Activated T-helper 17 cell treated with anti-CD3 and anti-CD28 coated beads, Interleukin-2, amount 50 U/mL, for 72 hours (primary cell): ENCODE measurements at places on chromosomes 1 and 21.

GRCh38 chr1:67840449-67840848, 7.2 kb upstream of the GNG12 start:
- ATAC-seq = no peak

DNA sequence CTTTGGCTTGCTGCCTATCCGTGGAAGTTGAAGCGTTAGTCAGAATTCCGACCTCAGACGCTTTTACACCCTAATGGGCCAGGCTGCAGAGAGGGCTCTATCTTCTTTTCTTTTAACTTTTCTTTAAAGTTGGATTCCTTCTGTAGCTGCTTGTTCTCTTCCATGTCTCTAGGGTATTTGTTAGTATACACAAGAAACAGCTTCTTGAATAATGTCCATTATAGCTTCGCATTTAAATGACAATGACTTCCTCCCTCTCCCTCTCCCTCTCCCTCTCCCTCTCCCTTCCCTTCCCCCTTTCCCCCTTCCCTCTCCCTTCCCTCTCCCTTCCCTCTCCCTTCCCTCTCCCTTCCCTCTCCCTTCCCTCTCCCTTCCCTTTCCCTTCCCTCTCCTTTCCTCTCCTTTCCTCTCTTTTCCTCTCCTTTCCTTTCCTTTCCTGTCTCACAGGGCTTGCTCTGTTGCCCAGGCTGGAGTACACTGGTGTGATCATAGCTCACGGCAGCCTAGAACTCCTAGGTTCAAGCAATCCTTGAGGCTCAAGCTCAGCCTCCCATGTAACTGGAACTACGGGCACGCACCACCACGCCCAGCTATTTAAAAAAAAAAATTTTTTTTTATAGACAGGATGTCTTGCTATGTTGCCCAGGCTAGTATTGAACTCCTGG, 33.0 kb downstream of the RIPPLY3 start:
- ATAC-seq = no peak

DNA sequence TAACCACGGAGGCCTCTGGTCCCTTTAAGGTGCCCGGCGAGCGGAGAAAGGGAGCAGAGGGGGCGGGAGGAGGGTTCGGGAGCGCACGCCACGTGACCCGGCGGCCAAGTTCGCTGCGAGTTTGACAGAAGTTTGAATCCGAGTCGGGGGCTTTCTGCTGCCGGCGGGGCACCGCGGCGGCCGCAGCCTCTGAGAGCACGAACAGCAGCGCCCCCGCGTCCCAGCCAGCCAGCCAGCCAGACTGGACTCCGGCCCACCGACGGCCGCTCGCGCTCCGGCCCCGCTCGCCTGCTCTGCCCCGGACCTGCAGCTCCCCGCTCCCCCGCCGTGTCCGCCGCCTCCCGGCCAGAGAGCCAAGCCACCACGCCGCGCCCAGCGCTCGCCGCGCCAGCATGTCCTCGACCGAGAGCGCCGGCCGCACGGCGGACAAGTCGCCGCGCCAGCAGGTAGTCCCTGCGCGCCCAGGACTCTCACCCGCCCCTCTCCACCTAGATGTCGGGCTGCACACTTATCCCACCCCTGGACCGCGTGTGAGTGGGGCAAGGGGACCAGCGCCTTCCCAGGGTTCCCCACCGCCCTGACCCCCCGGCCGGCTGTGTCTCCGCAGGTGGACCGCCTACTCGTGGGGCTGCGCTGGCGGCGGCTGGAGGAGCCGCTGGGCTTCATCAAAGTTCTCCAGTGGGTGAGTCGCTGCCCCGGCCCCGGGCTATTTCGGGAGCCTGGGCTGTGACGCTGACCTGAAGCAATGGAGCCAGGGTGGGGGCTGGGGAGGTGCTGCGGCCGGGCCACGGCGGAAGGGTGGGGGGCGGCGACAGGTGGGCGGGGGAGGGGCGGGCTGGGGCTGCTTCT, at the start of gene SYPL2:
Gene SYPL2, plus strand, starts transcription at position 95 of the 849 bp plus-strand sequence. Its CDS starts 298 bp downstream, at position 393.
- ATAC-seq = peak; percentile 58

DNA sequence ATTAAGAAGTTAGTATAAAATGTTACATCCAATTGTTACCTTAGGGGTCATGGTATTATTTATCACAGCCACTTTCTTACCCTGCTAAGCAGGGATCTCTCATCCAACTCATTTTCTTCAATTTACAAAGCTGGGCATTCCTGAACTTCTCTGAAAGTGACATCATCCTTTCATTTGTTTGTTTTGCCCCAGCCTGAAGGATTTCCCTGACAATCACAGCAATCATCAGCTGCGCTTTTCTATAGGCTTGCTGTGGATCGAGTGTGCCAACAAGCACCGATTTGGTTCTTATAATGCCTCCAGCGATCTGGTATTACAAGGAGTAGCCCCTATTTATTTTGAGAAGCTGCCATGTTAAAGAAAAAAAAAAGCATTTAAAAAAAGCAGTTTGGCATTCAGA, 240.2 kb downstream of the USH2A start:
- ATAC-seq = no peak

DNA sequence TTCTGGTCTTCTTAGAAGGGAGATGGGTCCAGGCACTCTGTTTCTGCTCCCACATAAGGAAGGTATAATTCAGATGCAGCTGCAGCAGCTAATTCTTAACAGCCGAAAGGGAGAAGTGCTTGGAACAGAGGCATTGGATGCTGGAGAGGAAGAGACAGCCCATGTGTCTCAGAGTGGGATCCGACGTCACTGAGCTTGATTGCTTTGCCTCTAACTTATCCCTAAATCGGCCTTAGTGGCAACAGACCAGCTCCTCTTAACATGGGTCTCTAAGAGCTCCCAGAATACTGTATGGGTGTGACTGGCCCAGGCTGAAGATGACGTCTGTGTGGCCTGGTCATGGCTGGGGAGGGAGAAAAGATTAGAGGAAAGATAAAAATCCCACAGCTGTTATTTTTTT, 40.7 kb upstream of the KCND3 start:
- ATAC-seq = no peak

DNA sequence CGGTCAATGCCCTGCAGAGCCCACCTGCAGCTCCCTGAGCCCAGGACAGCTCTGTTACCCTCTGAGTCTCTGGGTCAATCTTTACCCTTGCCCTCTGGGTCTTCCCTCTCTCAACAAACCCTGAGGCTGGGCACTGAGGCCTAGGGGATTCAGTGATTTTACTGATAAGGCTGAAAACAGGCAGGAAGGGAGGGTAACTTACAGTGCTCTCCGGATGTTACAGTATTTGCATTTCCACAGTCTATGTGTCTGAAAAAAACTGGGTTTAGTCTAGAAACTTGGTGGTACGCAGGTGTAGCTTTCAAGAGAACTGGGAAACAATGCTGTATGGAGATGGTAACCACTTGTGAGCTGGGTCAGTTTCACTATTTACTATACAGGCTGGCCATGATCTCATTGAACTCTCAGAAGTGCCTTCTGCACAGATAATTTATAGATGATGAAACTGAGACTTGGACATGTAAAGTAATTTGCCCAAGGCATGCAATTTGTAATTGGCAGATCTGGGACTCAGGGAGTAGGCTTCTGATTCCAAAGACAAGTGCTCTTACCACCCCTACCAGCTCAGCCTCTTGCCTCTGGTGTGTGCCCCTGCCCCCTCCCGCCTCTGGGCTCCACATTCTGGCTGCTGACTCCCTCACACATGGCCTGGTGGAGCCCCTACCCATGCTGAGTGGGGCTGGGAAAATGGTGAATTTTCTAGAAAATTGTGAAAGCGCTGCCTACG, 48.8 kb downstream of the TENT5C start:
- ATAC-seq = peak; percentile 66

DNA sequence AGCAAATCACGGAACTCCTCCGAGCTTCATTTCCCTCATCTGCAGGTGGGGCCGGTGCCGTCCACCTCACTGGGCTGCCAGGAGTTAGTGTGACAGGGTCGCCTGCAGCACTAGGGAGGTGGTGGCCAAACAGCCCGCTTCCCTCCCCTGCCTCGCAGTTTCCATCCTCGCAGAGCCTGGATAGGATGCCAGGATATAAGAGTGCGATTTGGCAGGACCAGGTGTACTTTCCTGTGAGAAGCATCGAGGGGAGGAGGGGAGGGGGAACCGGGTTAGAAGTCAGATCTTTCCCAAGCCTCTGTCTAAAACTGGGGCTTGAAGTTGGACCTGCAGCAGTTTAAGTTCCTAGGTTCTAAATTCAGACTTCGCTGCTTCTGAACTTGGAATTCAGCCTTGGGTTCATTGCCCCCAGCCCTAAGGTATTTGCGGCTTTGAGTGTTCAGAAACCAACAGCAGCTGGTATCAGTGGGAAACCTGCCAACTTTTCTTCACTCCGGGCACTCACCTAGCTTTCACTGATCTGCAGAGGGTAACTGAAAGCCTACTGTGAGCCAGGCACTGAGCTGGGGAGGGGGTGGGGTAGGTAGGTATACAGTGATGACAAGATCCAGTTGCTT, 1.7 kb upstream of the JUN start:
- ATAC-seq = no peak

GRCh38 chr21:15061747-15062605, 2.8 kb downstream of the NRIP1 start:
- ATAC-seq = no peak

GRCh38 chr21:46021978-46022544, 40.5 kb downstream of the COL6A1 start:
- ATAC-seq = no peak

DNA sequence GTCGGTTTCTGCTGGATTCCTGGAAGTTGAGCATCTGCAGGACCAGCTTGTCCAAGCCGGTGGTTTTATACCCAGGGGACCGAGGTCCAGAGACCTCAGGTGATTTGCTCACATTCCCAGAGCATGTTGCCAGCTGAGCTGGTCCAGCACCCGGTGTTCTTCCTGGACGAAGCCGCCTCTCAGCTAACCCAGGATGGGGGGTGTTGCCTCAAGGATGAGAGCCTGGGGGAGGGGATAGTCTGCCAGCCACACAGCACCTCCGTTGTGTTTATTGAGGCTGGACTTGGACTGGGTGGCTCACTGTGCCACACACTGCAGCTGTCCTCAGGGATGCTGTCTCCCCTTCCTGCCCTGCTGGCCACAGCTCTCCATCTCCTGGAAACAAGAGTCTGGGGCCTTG, 1.5 kb downstream of the TMEM201 start:
- ATAC-seq = no peak

DNA sequence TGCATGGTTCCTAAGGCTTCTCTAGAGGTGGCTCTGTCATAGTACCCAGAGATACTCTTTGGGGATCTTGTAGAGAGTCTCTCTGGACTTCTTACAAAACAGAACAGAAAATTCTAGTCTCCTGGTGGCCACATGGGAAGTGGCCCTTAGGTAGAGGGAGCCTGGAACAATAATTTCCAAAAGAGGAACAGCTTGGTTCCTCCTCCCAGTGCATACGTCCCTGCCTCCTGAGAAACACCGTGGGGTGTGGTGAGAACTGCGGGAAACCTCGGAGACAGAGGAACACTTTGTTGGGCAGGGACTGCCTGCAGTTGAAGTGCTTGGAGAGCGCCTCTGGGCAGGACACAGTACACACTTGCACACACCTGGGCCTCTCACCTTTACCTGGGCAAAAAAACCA, 38.8 kb upstream of the EPHA8 start:
- no peak for ATAC-seq

DNA sequence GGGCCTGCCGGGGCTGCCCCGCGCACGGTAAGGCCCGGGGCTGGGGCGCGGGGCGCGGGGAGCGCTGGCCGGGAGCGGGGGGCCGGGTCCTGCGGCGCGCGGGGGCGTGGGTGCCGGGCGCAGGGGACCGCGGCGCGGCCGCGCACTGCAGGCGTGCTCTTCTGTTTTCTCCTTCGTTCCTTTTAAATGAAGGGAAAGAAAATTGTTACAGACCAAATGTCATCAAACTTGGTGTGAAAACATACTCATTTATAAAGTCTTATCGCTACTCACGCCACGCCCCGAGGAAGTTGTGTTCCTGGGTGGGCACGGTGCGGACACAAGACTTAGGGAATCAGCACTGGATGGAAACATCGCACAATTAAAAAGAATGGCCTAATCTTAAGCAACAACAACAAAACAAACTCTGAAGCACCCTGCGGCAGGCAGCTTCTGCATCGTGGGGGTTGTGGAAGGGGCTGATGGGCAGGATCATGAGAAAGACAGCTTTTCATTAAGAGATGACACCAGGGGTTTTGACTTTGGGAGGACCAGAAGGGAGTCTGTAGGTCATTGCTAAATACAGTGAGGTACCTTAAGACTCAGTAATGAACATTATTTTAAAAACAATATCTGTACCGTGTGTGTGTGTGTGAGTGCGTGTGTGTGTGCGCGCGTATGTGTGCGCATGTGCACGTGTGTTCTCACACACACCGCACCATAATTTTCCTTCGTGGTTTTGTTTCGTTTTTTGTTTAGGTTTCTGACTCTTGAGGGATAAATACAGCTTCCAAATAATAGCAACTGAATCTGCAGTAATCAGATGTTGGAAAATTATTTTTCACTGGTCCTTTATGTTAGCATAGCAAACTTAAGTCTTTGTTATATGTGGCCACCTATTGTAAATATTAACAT, 548 bp downstream of the B3GALT5 start:
- no peak for ATAC-seq

- ATAC-seq = peak; percentile 48
Measured at GRCh38 chr1:236275586-236275985, 6.2 kb downstream of the ERO1B start.

DNA sequence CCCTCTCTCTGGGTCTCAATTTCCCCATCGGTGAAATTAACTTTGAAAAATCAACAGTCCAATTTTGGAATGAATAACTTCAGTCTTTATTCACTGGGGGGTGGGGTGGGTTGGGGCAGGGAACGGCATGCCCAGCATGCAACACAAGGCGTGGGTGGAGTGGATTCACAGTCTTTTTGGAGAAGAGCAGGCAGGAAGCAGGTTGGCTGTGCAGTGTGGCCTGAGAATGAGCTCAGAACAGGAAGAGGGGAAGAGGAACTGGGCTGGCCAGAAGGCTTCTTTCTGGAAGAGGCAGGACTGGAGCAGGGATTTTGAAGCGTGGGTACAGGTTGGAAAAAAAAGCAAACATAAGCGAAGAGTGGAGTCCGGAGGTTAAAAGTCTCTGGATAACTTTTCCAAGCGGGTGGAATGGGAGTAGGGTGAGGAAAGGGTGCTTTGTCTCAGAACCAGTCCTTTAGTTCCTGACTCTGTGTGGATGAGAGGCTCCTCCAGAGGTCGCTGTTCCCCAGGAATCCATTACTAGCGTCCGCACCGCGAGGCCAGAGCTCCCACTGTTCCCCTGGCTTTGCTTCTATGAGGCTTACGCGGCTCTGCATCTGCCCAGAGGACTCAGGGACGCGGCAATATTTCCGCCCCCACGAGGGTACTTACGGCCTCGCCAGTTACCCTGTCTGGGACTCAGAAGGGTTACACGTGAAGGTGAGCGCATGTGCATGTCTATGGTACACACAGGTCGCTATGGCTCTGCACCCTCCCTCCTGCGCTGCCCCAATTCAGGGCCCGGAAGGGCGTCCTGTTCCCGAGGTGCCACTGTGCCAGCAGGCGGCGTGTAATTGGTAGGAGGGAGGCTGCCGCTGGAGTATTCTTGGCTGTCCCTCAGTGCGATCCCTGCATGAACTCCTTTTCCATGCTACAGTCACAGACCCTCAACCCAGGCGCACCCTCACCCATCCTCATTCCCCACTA, 5.5 kb upstream of the FOXD2 start:
- peak; percentile 34 for ATAC-seq

GRCh38 chr1:183106166-183106565, 79.9 kb upstream of the LAMC2 start:
- no peak for ATAC-seq

GRCh38 chr1:219988387-219988786, 57.9 kb downstream of the EPRS1 start:
- ATAC-seq = no peak
